Erythroblast (primary cell): ENCODE measurements at places on chromosomes 12 and 14.
A peak's percentile ranks its signal among the peaks of the same experiment; 100 is the strongest.

GRCh38 chr12:113424915-113425823 is 3.0 kb downstream of the SDSL start:
- peak; percentile 77 for DNase-seq

- no peak for DNase-seq
Observed at GRCh38 chr14:104302794-104303405, 164.5 kb downstream of the KIF26A start.

- no peak for DNase-seq
Observed at GRCh38 chr14:21915826-21916225, 242.2 kb upstream of the OR4E1 start.

DNA sequence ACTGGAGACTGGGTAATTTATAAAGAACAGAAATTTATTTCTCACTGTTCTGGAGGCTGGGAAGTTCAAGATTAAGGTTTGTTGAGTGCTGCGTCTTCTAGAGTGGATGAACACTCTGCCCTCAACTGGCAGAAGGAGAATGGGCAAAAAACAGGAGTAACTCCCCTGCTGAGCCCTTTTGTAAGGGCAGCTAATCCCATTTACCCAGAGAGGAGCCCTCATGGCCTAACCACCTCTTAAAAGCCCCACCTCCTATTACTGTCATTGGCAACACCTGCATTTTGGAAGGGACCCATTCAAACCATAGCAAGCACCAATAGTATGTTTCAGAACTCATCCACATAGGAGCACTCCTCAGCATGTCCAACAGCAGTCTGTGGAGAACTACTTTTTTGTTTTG is 47.4 kb downstream of the BORCS5 start:
- no peak for DNase-seq

DNA sequence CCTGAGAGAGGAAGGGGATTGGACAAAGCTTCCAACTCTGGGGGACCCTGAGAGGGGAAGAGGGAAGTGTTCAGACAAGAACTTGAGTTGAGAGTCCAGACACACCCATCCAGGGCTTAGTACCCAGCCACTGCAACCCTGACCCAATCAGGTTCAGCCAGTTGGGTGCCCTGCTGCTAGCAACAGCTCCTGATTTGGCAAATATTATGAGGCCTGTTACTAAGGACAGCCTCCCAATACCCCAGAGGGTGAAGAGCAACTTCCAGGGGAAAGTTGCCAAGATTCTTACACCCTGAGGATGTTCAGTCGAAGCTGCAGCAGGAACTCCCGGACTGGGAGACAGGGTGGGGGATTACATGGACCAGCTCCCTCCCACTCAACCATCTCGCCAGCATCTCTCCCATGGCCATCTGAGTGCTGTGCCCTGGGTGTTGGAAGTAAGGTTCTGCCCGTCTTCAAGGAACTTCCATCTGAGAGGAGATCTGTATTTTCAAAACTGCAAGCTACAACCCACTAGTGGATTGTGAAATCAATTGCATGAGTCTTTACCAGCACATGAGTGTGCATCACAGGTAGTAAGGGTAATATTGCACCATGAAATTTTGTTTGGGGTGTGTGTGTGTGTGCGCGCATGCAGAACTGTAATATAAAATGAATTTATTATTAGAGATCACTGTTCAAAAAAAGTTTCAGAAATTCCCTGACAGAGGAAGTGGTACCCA is 11.5 kb upstream of the KRT78 start:
- DNase-seq, result no peak

- DNase-seq, result no peak
Observed at GRCh38 chr12:47065546-47065945, 13.9 kb upstream of the PCED1B start.

DNA sequence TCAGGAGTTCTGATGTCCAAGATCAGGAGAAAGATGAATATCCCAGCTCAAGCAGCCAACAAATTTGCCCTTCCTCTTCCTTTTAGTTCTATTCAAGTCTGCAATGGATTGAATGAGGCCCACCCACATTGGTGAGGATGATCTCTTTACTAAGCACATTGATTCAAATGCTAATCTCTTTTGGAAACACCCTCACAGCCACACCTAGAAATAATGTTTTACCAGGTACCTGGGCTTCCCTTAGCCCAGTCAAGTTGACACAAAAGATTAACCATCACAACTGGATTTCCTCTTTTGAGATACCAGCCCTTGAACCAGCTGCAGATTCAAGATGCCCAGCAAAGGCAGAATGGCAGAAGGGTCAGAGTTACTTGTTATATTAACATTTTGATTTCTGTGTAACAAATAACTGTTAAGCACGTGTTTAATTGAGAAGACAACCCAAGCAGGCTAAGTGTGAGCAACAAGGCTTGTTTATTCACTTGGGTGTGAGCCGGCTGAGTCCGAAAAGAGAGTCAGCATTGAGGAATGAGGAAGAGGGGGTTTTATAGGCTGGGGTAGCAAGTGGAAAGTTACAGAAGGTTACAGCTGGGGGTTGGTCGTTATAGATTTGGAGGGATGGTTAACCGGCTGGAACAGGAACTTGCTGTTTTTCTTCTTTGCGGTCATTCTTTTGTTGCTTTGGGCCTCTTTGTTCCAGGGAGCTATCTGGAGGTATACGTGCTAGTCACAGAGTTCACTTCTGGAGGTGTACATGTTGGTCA is 180.3 kb downstream of the EMP1 start:
- DNase-seq, result no peak

GRCh38 chr12:130462558-130463274 is 125.0 kb downstream of the PIWIL1 start:
- DNase-seq, result no peak

- DNase-seq, result peak; percentile 47
Observed at GRCh38 chr14:90658541-90658967, 157.7 kb downstream of the TTC7B start.

DNA sequence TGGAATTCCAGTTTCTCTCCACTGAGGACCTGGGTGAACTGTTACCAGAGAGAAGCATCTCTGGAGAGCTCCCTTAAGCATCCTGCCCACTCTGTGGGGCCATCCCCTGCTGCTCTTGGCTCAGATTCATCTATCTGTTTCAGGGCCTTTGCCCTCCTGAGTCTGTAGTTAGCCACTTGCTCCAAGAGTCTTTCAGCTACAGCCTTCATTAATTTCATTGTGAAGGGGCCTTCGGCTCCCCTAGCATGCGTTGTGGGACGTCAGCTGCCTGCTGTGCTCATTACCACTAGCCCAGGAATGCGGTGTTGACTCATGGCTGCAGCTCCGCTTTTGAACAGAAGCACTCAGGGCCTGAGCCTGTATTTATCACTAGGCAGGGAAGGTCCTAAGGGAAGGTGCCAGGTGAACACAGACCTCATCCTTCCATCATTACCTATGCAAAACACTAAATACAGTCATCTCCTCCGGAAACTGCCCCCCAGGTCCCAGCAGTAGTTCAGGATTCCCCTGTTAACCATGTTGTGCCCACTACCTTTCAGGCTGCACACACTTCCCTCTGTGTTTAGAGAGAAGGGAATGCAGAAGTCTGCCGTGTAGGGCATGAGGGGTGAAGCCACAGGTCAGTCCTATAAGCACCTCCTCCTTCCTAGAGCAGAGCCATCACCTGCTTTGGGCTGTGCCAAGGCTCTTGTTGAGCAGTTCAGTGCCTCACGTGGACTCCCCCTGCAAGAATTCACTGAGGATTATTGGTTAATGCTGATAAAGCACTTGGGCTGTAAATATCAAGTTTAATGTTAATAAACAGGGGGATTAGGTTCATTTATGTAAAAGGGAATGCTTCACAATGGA is 191.4 kb downstream of the CACNA1C start:
- no peak for DNase-seq

DNA sequence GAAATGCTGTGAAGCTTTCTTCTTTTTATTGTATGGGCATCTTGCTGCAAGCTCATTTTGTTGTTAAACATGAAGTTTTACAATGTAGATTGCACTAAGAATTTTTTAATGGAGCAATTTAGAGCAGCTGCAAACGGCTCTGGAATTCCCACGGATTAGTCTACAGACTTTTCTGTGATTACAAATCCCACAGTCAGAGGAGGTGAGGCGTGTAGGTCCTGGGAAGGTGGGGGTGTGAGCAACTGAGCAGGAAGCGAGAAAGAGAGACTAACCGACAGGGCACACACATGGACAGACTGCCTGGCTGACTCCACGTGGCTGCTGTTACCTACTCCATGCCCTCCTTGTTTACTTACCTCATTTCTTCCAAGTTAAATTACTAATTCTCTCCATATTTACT is 348.5 kb downstream of the NPAS3 start:
- DNase-seq, result no peak

DNA sequence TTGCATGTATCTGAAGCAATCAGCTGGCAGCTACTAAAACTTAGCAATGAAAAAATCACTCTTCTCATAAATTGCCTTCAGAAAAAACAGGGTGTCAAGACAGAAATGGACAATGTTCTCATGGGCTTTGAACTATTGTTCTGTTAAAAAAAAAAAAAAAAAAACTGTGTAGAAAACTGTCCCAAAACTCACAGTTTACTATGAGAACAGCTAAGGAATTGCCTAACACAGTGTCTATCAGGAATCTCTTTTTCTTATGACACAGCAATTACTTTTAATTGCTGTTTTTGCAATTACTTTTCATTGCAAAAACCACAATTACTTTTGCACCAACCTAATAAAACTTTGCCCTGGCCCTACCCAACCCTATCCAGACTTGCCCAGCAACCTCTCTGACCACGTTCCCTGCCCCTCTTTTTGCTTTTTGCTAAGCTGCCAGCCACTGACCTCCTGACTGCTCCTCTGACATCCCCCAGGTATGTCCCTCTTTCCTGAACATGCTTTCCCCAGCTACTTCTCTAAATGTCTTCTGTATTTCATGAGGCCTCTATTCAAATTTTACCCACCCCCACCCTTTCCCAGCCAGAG is 68.0 kb upstream of the SLCO1C1 start:
- DNase-seq, result no peak

DNA sequence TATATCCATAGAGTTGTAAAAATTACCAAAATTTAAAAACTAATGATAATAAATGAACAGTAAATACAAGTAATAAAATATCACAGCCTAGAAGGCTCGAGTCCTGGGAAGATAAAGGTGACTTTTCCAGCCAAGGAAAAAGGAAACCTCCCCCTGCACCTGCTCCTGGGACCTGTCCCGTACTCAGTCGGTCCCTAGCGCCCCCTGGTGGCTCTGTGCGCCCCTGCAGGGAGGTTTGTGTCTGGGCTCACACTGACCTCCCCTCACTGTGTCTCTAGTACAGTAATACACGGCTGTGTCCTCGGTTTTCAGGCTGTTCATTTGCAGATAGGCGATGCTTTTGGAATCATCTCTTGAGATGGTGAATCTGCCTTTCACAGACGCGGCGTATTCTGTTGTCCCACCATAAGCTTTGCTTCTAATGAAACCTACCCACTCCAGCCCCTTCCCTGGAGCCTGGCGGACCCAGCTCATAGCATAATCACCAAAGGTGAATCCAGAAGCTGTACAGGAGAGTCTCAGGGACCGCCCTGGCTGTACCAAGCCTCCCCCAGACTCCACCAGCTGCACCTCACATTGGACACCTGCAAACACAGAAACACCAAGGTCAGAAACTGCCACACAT is 1030.4 kb downstream of the TMEM121 start:
- peak; percentile 12 for DNase-seq

DNA sequence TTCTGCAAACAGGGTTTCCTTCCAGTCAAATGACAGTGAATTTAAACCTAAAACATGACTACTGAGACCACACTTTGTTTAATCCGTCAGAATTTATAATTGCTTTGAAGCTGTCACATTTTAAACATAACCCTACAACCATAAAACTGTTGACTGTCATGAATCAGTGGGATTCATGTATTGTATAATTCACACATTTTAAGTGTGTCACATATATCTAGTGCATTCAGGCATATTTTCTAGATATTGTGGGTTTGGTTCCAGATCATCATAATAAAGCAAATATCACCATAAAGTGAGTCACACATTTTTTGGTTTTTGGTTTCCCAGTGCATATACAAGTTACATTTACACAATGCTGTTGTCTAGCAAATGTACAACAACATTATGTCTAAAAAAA is 304.4 kb downstream of the TMEM132D start:
- DNase-seq, result no peak

DNA sequence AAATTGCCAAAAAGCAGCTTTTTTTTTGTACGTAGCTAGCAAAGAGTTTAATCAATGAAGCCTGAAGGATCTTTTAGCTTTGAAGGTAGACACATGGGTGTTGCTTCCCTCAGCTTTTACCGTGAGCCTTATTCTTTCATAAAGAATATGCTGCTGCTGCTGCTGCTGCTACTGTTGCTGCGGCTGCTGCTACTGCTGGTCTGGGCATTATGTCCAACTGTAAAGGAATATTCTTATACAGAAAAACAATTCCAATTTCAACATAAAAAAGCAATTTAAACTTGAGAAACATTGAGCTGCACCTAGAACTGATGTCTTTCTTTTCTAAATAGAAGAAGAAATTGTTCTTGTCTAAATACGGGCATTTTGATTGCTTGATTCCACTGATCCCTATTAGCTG is 38.9 kb upstream of the PPP1R12A start:
- no peak for DNase-seq

GRCh38 chr12:16350682-16351081 is 3.2 kb downstream of the MGST1 start:
- DNase-seq, result no peak

GRCh38 chr12:79407671-79408622 is 282.8 kb downstream of the PAWR start:
- DNase-seq, result peak; percentile 16

DNA sequence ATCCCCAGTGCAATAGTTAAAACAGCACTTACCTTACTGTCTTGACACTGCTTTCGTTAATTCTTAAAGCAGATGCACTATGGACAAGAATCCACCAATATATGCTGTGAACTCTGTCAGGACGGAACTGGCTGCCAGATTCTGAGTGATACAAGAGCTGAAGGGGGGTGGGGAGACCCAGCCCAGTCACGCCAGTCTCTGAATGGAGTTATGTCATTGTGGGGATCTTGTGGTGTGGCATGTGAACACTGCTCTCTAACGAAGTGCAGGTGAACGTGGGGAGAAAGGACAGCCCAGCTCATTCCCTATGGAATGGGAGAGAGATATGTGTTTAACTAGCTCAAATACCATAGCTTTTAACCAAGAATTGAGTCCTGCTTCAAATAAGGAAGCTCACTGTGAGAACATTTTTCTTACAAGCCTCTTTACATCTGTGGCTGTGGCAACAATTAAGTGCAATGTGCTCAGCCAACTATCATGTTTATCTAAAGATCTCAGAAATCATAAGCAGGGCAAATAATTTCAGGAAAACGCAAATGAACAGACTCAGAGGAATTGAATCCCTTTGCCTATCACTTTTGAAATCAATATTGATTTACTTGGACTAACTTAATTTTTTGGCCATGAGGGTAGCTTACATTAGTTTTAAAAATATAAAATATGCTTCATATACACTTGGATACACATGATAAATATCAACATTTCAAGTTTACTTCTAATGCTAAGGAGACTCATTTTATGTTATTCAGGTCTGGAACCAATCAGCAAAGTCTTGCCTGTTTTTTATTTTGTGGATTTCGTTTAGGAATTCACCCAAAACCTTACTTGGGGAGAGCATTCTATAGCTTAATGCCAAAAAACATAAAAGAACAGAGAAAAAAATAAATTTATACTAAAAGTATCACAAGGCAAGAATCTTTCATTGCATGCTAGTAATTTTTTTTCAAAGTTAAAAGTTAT is at the start of gene LUM:
LUM (minus strand) TSS at position 129 of the 960 bp plus-strand sequence. CDS start 2,515 bp downstream, outside the sequence.
- DNase-seq, result no peak
